ENCODE measurements at places on chromosomes 7 and 10. TPM values are rescaled to one million over a fixed set of nuclear protein-coding genes. Genes with fewer than 3 reads are reported as not detected.

Gene SLC18A3
- not detected for total RNA-seq

Gene WEE2
- total RNA-seq = not detected

Gene NHLRC2
- total RNA-seq = 12.7 TPM

Gene ZNF786
- total RNA-seq = 4.3 TPM

Gene GIMAP4
- total RNA-seq = not detected

Gene CALML3
- total RNA-seq = not detected

Gene ATG9B
- total RNA-seq = not detected

Gene MACC1
- total RNA-seq = not detected

Gene RAB19
- total RNA-seq = 0.31 TPM

Gene FAM25G
- not detected for total RNA-seq

Gene EXOSC1
- 47.6 TPM for total RNA-seq

Gene MYH16
- total RNA-seq = 0.15 TPM

Gene FBXL13
- 0.77 TPM for total RNA-seq

Gene SMO
- 32.3 TPM for total RNA-seq

Gene CYP2C9
- total RNA-seq = not detected

Gene NODAL
- total RNA-seq = not detected

Gene TNKS2
- 15.2 TPM for total RNA-seq

Gene SAP25
- total RNA-seq = not detected

Gene TET1
- 10.6 TPM for total RNA-seq

Gene CYP3A4
- 0.35 TPM for total RNA-seq

Gene GDF2
- not detected for total RNA-seq

Gene RELN
- 215 TPM for total RNA-seq

Gene SPDYE6
- not detected for total RNA-seq

Gene TMEM178B
- not detected for total RNA-seq

Gene OR9A2
- total RNA-seq = not detected

Gene TRIL
- total RNA-seq = 0.45 TPM

Gene MBL2
- 9.2 TPM for total RNA-seq

Gene SPDYE9
- not detected for total RNA-seq
